Caudate nucleus (tissue), 63 donors: ENCODE measurements at places on chromosomes 16 and 17.

DNA sequence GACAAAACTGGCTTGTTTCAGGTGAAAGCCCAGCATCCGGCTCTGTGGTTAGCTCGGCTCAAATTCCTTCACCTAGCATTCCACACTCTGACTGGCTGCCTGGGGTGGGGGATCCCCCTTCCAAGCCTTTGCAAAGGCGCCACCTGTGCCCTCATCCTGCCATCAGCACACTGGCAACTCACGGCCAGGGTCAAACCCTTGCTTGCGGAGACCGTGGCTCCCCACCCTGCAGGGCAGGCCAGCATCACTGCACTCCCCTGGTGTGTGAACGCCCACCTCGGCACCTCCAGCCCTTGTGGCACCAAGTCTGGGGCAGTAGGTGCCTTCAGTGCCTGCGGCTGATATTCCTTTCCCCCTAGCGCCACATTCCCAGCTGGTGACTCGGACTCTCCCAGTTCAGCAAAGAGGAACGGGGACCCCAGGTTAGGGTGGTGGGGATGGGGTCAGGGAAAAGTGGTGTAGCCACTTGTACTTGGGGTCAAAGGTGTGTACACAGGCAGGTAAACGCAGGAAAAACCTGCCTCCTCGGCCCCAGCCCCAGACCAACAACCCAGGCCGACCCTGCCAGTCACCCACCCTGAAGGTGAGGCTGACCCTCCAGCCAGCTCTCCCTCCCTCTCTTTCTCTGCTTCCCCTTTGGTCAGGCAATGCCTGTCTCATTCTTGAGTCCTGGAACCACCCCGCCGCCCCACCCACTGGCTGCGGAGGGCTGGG, 1.1 kb downstream of the FLII start:
- DNase-seq = no peak

DNA sequence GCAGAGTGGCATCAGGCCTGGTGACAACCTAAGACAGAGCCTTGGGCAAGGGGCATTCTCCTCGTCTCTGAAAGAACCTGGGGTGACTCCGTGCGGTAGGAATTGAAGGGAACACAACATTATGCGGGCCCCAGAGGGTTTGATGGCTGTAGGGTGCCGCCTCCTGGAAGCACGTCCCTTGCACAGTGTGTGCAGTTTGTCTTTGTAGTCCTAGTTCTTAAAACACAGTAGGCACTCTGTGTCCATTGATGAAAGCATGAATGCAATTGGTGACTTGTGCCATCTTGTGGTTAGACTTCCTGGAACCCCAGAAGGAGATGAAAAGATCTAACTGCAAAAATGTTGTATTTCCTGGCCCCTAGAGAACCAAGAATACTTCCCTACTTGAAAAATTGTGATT, 279.8 kb downstream of the UTP18 start:
- DNase-seq = no peak

GRCh38 chr16:27444470-27444869, 42.5 kb downstream of the IL21R start:
- DNase-seq = no peak

DNA sequence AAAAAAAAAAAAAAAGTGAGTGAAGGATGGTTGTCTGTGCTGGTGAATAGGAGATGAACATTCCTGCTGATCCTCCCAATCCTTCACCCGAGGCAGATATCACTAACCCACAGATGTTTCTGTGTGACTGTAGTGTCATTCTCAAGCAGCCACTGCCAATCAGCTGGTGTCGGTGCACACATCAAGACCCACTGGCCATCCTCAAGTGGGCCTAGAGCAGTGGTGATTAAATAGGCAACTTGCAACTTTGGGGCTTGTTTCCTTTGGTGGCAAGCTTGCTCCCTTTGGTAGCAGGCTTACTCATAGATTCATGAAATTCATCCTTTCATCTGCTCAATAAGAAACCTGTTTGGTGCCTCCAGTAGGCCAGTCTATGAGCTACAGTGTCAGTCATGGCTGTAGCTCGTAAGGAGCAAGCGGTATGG, 51.1 kb upstream of the LGALS9 start:
- no peak for DNase-seq

- no peak for DNase-seq
Measured at GRCh38 chr17:42167807-42168206, 13.0 kb upstream of the RAB5C start.

GRCh38 chr16:20441191-20441590, 10.1 kb upstream of the ACSM2A start:
- DNase-seq = no peak

DNA sequence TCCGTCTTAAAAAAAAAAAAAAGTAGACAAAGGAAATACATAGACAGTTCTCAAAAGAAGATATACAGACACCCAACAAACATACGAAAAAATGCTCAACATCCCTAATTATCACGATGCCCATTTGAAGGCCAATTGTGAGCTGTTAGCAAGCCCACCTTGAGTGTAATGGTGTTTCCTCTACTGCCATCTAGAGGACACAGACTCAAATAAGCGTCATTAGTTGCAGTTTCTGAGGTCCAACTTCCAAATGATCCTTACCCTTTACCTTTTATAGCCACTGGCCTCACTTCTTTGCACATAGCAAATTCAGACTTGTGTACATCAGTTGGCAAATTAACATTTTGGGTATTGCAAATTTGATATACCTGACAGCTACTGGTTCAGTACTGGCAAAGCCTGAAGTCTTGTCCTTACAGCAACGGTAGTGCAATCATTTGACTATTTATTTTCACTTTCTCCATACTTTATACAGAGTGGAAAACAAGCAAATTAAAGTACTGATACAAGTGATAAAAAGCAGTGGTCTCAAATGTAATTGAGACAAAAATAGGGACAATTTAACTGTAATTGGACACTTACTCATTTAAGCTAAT, 536.3 kb upstream of the EEF2KMT start:
- no peak for DNase-seq

GRCh38 chr17:73118139-73118538, 25.7 kb upstream of the SLC39A11 start:
- no peak for DNase-seq

- DNase-seq = no peak
Measured at GRCh38 chr17:48554412-48555257, 9.7 kb upstream of the HOXB2 start.

DNA sequence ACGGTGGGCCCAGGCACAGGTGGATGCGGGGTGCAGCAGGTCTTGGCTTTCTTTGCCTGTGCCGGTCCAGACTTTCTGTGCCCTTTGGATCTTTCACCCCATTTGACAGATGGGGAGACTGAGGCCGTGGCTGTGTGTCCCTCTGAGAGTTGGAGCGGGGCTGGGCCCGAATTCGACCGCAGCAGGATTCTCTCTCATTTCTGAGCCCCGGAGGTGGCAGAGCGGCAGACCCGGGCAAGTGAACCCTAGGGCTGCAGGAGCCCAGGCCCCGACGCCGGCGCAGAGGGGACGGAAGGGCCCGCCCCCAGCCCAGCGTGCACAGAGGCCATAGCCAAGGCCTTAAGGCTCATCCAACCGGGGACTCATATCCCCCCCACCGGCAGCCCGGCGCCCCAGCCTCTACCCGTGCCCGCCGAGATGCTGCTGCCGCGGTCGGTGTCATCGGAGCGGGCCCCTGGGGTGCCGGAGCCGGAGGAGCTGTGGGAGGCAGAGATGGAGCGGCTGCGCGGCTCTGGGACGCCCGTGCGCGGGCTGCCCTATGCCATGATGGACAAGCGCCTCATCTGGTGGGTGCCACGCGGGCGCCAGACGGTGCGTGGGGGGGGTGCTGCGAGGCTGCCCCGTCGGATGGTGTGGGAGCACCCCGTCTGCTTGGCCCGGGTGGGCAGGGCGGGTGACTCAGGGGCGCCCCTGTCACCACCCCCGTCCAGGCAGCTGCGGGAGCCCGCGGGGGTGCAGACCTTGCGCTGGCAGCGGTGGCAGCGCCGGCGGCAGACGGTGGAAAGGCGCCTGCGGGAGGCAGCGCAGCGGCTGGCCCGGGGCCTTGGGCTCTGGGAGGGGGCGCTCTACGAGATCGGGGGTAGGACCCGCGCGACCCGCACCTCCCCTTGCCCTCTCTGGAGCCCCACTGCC, 857 bp downstream of the TMC8 start:
- DNase-seq = no peak

DNA sequence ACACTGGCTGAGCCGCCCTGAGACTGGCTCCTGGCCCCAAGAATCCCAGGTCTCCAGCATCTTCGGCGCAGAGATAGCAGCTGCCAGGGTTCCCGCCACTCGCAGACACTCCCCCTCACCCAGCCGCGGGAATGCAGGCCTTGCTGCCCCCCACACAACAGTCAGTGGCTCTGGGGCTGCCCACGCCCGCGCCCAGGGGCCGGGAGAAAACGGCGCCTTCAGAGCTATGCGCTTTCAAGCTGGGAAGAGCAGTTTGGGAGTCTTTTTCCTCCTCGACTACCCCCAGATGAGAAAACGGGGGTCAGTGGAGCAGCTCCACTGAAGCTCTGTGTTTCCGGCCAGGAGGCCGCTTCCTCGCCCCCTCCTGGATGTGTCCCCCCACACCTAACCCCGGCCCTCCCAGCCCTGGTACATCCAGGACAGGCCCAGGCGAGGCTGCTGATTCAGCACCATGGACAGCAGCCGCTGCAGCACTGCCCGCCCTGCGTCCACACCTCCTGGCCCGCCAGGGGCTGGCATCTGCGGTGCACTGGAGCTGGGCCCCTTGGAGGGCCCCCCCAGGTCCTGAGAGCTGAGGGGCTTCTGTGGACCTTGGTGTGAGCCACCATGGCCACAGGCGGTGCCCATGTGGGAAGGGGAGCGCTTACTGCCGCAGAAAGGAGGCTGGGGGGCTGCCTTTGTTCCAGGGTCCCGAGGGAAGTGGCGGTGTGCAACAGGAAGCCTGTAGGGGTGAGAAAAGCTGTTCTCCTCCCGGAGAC, 35.7 kb downstream of the CACNA1H start:
- no peak for DNase-seq

DNA sequence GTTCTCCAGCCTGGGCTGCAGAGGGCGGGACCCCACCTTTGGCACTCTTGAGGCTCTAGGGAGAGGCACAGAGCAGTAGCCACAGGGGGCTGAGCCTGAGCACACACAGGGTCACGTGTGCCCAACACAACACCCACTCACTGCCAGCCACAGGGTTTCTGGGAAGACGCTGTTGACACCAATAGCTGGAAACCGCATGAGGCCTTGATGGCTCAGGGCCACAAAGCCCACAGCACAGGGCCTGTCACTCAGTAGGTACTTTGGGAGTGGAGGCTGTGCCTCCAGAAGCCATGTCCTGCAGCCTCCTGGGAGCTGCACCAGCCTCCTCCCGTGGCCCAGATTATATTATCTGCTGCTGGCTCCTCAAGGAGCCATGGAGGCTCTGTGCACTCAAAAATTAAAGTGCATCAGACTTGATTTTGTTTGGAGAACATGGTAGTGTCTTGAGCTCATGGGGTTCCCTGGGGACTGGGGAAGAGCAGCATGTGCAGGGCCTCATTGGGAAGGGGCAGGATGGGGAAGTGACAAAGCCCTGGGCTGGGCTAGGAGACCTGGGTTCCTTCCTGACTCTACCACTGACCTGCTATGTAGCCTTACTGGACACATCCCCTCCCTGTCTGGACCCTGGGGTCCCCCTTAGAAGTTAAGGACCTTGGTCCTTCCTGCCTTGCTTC, 12.5 kb upstream of the SREBF1 start:
- DNase-seq = no peak

DNA sequence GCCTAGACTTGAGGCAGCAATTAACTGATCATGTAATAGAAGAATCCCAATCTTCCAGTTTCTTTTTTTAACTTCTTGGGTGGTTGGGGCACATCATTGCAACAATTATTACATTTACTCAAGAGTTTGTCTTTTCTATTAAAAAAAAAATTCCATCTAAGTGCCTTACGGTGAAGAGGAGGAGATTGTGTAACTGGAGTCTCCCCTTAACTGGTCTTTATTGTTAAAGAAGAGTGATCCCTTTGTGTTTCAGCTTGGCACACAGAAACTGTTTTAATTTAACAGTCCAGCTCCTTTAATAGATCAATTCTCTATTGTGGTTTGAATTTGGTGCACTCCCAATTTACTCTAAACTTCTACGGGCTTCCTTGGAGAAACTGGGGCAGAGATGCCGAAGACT, 75.2 kb downstream of the FTO start:
- no peak for DNase-seq

GRCh38 chr17:48429638-48430586, at the start of gene SKAP1:
Gene SKAP1 (minus strand): TSS chr17:48430214.
- no peak for DNase-seq

DNA sequence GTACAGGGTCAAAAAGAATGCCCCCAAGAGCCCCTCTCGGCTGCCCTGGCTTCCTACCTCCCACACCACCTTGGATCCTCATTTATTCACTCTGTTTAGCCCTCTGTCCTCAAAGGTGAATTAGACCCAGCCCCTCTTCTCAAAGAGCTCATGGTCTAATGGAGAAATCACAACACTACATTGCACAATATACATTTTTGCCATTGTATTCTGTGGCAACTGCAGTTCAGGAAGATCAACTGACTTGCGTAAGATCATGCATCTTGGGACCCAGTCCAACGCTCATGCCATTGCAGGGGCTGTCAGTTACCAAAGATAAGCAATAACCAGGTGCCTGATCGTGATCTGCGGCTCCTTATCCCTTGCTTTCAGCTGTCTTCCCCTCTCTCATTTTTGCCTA, 1.4 kb downstream of the KRT38 start:
- DNase-seq = no peak
